Stimulated activated CD4-positive, alpha-beta T cell treated with anti-CD3 and anti-CD28 coated beads, Interleukin-2, amount 100 ng/mL, for 24 hours (primary cell): ENCODE measurements at places on chromosomes 1 and 21.

DNA sequence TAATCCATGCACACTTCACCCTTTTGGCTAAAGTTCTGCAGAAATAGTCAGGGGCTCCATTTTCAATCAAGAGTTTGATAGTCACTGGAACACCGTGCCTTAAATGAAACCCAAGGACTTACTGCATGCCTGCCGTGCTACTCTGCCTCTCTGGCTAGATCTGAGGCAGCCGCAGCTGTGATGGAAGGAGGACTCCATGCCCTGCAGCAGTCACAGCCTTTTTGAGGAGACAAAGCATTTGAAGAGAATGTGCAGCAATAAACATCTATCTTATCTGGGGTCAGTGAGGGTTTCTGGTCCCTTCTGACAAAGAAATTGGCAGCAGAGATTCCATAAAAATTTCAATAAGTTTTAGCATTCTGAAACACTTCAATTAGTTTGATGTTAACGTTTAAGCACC lies 78.0 kb downstream of the BCAR3 start:
- DNase-seq = no peak

- DNase-seq = peak; percentile 8
These were observed 27.6 kb downstream of the RUNX3 start for GRCh38 chr1:24902471-24902891.

DNA sequence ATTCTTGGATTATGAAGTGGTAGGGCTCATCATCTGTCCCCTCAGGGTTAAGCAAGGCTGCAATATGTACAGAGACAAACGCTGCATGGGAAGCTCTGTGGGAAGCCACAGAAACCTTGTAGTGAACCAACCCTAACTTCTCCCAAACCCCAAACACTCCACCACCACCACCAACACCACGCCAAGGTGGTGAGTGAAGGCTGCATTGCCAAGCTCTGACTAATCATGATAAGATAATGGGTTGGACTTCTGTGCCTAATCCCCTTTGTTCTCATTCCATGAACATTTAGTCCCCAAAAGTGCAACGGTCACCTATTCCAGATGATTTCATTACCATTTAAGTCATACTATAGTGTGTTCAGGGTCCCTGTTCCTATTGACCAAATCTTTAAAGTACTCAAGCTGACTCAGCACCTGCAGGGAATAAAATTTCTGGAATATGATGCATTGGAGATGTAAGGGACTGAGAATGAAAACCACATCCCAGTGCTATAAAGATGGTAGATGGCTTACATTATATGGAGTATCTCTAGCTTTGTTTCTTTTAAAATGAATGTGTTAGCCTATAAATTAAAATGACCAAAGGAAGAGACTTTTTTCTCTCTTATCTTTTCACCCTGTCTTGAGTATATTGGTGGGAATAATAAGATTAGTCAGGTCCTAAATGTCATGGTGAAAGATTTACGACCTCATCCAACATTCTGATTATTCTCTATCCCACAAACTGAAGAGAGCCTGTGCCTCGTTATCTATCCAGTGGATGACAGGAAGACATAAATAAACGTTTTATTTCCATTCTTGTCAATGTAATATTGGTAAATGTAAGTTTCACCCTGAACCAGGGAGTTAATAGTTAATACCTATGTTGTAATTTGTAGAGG lies 22.6 kb upstream of the PLD5 start:
- no peak for DNase-seq

DNA sequence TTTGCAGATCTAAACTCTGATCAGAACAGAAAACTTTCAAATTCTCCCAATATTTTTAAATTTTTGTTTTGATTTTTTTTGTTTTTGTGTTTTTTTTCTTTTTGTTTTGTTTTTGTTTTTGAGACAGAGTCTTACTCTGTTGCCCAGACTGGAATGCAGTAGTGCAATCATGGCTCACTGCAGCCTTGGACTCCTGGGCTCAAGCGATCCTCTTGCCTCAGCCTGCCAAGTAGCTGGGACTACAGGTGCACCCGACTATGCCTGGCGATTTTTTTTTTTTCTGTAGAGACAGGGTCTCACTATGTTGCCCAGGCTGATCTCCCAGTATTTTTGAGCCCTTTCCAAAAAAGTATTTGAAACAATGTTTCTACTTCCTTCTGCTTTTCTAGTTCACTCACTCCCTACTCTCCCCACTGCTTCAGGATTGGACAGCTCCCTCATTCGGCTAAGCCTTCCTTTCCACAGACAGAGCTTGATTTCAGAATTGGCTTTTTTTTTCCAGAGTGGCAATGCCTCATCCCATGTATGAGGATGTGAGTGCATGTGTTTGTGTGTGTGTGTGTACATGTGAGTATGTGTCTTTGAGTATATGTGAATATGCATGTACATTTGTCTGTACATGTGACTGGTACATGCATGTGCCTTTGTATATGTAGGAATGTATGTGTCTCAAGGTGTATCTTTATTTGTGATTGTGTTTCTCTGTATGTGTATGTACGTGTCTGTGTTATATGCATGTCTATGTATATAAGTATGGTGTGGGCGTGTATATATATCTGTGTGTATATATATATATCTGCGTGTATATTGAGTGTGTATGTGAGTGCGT lies 11.9 kb downstream of the LHX4 start:
- DNase-seq = no peak

DNA sequence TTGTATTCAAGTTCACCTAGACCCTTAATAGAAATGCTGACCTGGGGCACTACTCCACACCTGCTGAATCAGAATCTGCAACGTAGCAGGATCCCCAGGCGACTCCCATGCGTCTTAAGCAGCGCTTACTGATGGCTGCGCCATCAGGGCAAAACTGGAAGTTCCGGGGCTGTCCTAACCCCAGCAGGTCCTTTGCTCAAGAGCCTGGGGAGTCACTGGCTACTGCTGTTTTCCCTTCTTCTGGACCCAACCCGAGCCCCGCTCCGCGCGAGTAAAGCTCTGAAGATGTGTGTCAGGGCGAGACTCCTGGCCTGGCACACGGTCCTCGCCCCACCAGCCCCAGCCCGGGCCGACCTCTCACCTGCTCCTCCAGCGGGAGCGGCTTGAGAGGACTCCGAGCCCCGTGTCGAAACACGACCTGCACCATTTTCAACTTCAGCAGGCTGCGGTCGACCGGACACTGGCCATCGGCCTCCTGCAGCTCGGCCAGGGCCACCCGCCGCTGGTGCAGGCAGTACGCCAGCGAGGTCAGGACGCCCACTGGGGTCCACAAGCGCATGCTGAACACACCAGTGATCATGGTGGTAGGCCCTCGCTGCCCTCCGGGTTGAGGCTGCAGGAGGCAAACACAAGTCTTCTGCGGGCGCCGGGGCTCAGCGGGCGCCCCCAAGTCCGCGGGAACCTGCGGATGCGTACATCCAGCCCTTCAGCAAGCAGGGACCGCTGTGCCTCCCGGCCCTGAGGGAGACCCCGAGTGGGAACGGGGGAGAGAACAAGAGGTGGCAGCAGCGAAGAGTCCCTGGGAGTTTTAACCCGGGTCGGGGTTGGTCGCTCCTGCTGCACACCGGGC lies 630 bp downstream of the ACP6 start:
- peak; percentile 46 for DNase-seq

GRCh38 chr1:246367041-246367440 lies 140.0 kb downstream of the SMYD3 start:
- no peak for DNase-seq

- DNase-seq = no peak
These were observed at the start of gene DYNLT5 for GRCh38 chr1:66752000-66752592. Gene DYNLT5, plus strand, starts transcription at chr1:66752459. Its CDS starts 2,200 bp downstream, at chr1:66754659.

DNA sequence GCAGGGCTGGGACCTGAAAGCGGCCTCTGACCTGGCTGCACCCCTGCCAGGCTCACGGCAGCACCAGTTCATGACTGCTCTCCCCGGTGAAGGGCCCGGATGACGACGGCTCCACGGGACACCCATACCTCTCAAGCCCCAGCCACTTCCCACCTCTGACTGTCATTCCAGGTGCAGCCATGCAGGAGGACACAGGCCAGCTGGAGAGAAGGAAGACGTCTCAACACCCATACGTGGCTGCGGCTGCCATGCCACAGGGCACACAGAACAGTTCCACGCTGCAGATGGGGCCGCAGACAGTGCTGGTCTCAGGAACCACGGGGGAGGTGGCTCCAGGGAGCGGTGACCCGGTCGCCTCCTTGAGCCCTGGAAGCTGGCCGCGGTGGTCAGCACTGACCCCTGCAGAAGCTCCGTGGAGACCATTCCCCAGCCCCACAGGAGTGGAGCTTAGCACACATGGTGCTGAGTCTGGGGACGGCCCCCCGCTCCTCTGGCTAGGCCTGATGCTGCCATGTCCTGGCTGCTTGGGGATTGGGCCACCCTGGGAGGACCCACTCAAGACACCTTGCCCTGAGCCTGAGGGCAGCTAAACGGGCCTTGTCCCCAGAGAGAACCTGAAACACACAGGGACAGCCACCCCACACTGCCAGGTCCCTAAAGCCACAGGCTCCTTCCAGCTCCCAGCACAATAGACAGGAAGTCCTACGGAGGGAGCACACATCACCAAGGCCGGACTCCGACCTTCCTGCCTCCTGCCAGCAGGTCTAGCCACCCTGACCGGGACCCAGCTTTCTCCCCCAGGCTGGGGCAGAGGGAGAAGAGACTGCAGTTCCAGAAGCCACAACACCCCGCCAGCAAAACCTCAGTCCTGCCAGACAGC lies 8.6 kb downstream of the WNT9A start:
- DNase-seq = no peak

GRCh38 chr1:32352831-32353383 lies 9.4 kb downstream of the FAM229A start:
- no peak for DNase-seq

GRCh38 chr1:234602334-234603220 lies 7.4 kb downstream of the IRF2BP2 start:
- DNase-seq = no peak

GRCh38 chr1:56533197-56533596 lies 46.2 kb downstream of the PLPP3 start:
- no peak for DNase-seq

DNA sequence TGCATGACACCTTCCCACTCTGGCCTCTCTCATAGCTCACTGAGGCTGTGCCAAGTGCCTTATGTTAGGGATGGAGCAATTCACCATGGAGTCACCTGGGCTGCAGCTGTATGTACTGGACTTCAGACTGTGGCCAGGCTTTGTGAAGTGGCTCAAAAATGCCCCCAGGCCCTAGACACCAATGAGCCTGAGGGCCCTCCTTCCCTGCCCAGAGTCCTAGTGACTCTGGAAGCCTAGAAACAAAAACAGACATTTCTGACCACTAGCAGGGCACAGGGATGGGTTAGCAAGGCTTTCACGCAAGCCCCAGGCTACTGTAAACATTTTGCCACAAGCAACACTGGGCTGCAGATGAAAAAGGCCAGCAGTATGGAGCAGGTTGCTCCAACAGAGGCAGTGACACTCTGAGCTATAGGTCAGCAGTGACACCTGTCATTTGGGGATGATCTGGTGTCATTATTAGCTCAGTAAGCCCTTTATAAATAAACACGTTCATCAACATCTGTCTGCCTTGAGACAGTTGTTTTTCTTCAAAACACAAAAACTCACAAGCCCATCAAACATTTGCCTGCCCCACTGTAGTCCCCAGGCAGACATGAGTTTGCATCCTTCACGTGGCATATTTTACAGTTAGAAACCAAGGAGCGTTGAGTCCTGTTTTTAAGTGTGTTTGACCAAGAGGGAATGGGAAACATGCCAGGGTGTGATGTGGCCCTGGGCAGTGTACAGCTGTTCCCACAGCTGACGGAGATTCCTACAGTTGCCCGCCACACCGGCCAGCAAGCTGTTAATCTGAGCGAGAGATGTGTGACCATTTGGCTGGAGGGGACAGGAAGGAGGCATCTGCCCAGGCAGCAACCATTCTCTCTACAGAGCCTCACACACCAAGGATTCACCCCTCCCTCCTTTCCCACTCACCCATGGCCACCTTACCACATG lies 66.8 kb downstream of the KCNN3 start:
- DNase-seq = no peak

- no peak for DNase-seq
These were observed 44.8 kb upstream of the ATP2B4 start for GRCh38 chr1:203581841-203582240.

DNA sequence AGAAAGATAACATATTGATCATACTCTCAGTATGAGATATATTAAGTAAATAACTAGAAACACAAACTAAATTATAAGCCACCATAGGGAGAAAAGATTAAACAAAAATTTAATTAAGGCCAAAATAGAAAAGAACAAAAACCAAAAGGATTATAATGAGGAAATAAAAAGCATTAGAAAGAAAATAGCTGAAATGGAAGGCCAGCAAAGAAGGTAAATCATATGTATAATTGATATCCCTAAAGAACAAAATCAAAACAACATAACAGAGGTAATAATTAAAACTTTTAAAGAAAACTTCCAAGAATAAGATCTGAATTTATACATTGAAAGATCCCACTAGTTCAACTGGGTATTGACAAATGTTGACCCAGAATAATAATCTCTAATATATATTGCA lies 453.0 kb downstream of the LRRIQ3 start:
- DNase-seq = no peak

DNA sequence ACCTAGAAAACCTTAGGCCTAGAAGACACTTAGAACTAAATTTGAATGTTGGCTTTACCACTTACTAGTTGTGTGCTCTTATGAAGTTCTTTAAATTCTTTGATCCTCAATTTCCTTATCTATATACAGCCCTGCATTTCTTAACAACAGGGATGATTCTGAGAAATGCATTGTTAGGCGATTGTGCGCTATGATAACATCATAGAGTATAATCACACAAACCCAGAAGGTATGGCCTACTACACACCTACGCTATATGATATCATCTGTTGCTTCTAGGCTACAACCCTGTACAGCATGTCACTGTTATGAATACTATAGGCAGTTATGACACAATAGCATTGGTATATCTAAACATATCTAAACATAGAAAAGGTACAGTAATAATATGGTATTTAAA lies 137.4 kb downstream of the CHD1L start:
- no peak for DNase-seq

DNA sequence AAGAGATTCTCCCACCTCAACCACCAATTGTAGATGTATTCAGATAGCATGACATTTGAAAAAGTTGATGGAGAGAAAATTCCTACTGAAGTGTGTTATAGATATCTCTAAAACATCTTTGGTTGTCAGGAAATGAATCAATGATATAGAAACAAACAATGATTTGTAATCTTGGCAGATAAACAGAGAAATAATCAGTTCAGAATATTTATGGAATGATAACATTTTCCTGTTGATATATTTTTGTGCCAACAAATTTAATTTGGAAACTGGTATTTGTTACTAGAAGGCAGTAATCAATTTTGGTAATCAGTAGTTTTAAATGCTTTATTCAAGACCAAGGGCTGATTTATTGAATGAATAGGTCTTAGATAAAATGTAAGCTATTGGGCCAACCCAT lies 695.6 kb downstream of the USP25 start:
- no peak for DNase-seq

DNA sequence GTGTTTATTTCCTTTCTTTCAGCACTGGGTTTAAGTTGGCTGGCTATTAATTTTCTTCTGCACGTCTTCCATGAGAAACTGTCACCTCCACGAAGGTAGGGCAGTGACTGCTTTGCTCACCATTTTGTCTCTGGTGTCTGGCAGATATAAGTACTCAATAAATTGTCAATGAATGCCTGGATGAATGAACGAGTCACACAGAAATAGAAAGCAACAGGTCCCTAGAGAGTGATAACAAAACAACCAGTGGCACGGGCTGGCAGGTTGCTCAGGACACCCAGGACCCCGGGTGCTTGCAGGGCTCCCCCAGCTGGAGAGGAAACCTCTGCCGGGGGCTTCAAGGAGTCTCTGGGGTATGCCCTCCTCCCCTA lies 3.2 kb upstream of the MYOC start:
- DNase-seq = no peak
